T follicular helper cell (primary cell): ENCODE measurements at places on chromosomes 2 and 18.
A peak's percentile ranks its signal among the peaks of the same experiment; 100 is the strongest.

DNA sequence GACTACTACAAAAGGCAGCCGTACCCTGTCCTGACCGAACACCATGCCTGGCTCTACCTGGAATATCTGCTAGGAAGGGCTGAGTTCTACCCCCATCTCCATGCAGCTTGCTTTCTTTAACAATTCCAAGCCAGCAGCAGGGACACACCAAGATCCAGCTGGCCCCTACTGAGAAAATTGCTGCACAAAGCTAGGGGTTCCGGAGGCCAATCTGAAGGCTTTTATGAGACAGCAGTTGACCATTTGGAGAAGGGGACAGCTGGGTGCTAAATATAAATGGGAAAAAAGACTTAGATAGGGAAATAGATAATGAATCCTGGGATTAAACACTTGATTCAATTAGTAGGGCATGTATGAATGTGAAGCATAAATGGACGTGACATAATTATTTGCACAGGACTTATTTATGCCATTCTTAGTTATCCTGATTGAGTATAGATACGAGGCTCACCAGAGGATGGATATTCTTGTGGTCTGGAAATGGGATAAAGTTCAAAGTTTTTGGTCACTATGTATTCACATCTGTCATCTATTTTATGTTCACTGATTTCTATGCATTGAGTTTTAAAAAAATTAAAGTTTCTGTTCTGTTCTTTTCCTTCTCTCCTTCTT lies 204.0 kb downstream of the ZNF521 start:
- no peak for DNase-seq

DNA sequence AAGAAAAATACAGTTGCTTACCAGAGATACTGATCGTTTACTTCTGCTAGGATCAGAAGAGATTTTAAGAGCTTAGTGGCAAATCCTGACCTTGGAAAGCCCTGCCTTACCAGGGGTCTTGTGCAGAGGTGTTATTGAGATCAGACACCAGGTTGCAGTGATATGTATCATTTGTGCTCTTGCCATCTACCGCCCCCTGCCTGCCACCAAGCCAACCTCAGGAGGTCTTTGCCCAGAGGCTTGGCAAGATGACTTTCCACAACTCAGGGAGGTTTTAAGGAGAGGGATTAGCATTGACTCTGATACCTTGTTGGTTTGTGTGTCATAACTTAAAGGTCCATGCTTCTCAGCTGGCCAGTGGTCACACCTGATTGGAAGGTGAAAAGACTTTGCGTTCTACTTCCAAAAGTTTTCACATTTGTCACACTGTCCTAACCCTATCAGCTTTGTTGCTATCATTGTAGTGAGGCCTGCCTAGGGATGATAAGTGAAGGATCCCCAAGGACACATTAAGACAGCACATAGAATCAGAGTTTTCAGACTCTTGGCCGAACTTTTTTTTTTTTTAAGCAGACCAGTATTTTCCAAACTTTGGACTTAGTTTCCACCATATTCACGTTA lies 46.2 kb upstream of the MGAT5 start:
- DNase-seq: peak; percentile 50

DNA sequence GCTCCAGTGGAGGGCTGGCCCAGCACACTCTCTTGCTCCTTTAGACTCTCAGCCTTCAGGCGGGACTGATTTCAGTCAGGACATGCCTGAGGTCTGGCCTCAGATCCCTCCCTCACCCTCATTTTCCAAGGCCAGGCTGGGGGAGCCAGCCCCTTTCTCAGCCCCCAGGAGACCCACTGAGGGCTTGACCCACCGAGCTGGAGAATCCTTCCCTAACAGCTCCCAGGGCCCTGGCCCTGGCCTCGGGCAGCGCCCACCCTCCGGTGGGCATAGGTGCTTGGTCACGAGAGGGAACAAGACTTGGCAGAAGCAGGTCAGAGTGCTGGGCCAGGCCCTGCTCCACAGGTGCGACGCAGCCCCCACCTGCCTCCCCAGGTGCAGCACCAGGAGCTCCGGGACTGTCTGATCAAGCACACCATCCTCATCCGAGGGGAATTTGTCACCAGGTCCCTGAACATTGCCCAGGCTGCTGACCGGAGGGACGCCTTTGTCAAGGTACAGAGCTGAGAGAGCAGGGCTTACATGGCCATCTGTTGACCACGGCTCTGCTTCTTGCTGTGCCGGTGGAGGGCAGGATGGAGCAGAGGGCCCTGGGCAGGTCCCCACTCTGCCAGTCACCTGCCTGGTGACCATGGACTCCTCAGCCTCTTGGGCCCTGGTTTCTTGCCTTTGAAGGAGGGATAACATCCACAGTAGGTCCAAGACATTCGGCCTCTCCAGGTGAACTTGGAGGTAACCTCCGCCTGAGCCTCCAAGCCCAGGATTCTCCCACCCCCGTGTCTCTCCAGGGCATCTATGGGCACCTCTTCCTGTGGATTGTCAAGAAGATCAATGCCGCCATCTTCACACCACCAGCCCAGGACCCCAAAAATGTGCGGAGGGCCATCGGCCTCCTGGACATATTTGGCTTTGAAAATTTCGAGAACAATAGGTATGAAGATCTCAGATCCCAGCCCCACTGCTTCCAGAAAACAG lies 46.3 kb downstream of the MYO7B start:
- DNase-seq: no peak

DNA sequence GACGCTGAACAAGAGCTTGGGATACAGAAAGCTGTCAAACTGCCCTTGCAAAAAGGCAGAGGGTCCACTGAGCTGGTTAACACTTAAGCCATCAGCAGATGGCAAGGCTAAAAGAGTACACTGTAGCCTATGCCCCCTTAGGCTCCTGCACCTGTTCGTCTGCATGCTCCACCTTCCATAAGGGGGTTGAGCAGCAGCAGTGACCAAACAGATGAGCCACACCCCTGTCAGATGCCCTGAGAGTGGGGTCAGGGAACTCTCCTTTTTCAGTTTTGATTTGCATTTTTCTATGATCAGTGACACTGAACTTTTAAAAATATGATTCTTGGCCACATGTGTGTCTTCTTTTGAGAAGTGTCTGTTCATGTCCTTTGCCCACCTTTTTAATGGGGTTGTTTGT lies 402.5 kb upstream of the FAM98A start:
- DNase-seq: no peak

DNA sequence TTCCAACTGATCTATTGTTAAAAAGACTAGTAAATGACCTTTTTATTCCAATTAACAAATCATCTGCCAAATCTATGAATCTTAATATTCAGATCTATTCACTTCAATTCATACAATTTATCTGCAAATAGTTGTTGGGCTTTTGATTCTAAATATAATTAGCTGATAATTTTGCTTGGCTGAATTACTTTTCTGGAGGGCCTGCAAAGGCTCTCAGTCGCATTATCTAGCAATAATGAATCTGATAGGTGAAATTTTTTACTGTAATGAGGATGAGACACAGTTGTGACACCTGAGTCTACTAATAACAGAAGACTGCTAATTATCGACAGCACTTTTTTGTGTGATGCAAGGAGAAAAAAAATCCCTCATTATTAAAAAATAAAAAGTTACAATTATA lies 565.1 kb downstream of the ZEB2 start:
- DNase-seq: no peak

GRCh38 chr18:58806826-58807714 lies 57.6 kb upstream of the ZNF532 start:
- no peak for DNase-seq

DNA sequence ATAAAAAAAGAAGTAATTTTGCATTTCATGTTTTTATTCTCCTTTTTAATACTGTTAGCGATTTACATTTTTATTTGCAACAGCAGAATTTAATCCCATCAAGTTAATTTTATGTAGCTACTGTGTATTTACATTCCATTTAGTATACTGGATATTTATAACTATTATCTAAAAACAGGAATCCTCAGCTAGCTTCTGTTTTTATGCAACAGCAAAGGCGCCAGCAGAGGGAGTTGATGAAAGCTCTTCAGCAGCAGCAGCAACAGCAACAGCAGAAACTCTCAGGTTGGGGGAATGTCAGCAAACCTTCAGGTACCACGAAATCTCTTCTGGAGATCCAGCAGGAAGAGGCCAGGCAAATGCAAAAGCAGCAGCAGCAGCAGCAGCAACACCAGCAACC lies 26.2 kb upstream of the SNORC start:
- no peak for DNase-seq

DNA sequence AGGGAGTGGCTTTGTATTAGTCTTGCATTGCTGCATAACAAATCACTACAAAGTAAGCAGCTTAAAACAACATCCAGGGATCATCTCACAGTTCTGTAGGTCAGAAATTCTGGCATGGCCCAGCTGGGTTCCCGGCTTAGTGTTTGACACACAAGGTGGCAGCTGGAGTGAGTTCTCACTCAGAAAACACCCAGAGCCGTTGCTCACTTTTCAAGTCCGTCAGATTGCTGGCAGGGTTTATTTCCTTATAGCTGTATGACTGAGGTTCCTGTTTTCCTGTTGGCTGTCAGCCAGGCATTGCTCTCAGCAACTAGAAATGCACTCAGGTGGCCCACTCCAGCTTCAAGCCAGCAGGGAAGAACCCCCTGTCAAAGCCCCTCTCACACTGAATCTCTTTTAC lies 324.1 kb downstream of the CCDC178 start:
- no peak for DNase-seq

DNA sequence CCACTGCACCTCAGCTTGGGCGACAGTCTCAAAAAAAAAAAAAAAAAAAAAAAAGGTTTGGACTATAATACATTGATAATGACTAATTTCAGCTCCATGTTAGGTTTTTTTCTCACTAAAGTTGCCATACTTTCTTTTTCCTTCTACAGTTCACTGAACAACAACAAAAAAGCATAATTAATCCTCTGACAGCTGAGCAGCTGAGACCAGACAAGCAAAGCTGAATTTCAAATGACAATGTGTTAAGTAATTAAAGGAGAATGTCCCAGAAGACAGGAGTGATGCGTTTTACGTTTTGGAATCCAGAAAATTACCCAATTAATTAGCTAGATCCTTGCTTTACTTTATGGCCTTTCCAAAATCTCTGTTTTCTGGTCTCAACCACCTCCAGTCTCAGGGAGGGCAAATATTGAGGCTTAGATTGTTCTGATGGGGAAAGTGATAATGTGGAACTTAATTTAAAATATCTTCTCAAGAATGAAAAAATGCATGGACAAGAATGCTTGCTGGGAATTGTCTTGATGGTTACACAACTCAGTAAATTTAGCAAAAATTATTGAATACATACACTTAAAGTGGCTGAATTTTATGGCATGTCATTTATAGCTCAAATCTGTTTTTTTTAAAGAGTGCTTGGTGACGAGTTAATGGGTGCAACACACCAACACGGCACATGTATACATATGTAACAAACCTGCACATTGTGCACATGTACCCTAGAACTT lies 17.4 kb upstream of the RMDN2 start:
- no peak for DNase-seq

GRCh38 chr18:3029215-3029952 lies 16.4 kb upstream of the LPIN2 start:
- DNase-seq: no peak

- no peak for DNase-seq
Measured at GRCh38 chr2:71474744-71475397, 21.5 kb downstream of the DYSF start.

DNA sequence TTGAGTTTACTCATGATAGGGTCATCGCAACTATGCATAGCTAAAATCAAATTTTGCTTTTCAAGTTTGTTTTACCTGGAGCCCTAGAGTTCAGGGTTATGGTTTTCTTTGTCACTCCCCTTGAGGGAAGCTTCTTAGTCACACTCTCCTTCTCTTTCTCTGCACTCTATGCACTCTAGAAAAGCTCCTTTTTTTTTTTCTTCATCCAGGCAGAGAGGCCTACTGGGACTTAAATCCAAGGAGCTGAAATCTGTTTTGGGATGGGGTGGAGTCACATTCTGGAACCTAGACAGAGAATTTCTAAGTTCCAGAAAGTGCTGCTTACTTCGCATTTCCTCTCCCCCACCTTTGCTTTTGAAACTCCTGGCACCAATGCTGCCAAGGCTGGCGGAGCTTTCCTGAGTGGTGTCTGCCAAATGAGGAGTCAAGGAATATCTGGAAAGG lies 19.1 kb upstream of the IL18R1 start:
- DNase-seq: no peak

DNA sequence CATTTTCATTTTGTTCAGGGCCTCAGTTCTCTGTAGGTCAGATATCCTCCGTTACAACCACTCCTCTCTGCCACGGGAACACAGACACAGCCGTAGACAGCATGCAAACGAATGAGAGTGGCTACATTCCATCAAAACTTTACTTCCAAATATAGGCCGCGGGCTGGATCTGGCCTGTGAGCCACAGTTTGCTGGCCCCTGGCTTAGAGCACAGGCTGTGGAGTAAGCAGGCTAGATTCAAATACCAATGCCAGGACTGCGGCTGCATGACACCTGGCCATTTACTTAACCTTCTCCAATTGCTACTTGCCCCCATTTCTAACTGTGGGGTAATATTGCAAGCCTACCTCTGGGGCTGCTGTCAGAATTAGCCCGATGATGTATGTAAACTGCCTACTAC lies 325.8 kb upstream of the POU3F3 start:
- DNase-seq: no peak

DNA sequence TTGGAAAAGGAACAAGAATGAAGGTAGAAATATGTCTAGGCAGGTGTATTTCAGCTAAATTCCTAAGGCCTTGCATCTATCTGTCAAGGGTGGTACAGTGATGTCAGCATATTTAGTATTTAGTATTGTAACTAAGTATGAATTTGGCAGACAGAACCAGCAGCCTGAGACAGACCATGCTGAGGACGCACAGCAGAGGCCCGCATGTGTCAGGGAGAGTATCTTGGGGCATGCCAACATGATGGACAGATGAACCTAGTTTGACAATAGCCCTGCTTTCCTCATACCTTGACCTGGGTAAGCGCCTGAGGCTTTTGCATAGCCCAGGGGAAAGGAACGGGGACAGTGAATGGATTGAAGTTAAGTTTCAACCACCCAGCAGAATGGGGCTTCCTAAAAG lies 33.8 kb upstream of the OSR1 start:
- no peak for DNase-seq

DNA sequence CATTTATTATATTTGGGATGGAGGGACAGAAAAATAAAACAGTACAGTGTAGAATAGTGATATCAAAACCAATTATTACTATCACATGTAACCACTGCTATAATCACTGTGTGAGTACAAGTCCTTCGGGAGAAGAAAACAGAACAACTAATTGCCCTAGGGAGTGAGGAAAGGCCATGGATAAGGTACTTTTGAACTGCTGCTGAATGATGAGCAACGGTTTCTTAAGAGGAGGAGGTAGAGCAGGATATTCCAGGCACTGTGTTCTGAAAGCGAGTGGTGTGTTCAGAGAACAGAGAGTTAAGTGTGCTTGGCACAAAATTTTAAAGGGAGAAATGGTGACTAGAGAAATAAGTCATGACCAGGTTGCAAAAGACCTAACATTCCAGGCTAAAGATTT lies 134.2 kb downstream of the CALCRL start:
- DNase-seq: no peak
